Caco-2 (cell line): ENCODE measurements at places on chromosomes 11 and 22. TPM values are rescaled to one million over a fixed set of nuclear protein-coding genes. Genes with fewer than 3 reads are reported as not detected.

- no peak for DNase-seq
These were observed 126.1 kb upstream of the TEAD1 start for GRCh38 chr11:12547953-12548650.

DNA sequence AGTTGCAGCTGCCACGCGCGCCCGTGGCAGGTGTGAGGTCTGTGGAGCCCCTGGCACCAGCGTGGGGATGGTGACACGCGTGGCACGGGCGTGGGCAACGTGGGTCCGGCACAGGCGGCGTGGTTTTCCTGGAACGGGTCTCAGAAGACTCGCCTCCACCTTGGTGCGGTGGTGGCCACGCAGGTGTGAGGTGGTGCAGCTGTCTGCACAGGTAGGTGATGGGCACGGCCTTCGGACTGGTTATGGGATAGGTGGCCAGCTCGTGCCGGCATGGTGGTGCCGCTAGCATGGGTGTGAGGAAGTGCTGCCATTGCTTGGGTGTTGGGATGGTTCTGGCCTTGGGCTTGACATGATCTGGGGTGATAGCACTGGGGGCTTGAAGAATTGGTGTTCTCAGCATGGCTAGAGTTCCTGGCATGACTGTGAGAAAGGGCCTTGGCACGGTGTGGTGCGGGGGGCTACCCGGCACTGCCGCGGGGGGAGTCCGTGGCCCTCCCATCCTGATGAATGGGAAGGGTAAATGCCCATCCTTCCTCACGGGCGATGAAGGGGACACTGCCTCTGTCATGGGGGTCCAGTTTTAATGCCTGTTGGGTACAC, 531 bp downstream of the DAGLA start:
- no peak for DNase-seq

GRCh38 chr22:43185860-43186261, 1.1 kb downstream of the TTLL12 start:
- DNase-seq = peak; percentile 52

GRCh38 chr22:46580940-46581537, 39.1 kb upstream of the GRAMD4 start:
- DNase-seq = no peak

- no peak for DNase-seq
These were observed 8.7 kb downstream of the ACTN3 start for GRCh38 chr11:66555416-66555815.

GUCY1A2 gene
- not detected in 2 replicates for total RNA-seq

DNA sequence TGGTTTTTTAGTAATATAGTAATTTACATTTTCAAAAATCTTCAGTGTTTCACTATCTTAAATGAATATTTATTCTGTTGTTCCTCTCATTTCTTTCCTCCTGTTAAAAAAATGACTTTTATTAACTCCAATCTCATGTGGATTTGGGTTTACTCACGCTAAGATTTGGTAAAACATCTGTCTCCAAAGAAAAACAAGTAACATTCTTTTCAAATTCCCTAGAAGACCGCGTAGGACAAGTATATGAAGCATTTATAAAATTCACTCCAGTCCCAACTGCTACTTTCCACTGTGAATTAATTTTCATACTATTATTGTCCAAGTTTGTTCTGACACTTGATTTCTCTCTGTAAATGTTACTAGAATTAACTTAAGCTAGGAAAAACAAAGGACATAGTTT, 26.2 kb downstream of the SBF2 start:
- DNase-seq = no peak

- no peak for DNase-seq
These were observed 2.3 kb upstream of the SYVN1 start for GRCh38 chr11:65136515-65137096.
